ENCODE measurements at places on chromosomes 2 and 18.

- no peak for DNase-seq
These were observed 91.0 kb downstream of the TMEM247 start for GRCh38 chr2:46570396-46570795.

- no peak for DNase-seq
These were observed 24.0 kb downstream of the CFAP210 start for GRCh38 chr2:169670215-169670651.

DNA sequence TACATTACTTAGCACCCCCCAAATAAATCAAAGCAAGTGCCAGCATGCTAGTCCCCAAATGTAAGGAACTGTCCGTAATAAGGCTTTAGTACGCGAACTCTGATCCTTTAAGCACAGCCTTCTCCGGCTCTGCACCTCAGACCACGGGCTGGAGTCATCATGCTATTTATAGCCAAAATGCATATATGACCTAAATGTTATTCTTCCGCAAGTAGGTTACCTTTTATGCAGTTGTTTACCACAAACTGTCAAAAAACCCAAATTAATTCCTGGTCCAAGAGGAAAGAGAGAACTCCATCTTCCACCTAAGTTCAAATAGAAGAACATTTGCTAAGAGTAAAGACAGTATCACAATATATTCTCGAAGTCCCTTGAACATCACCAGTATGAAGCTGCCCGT, 42.7 kb downstream of the ZNF516 start:
- no peak for DNase-seq

GRCh38 chr2:104847586-104848160, 6.2 kb upstream of the POU3F3 start:
- DNase-seq: no peak

- no peak for DNase-seq
These were observed 154.1 kb upstream of the TNP1 start for GRCh38 chr2:217013926-217014325.

- no peak for DNase-seq
These were observed 3.8 kb upstream of the ROCK2 start for GRCh38 chr2:11348209-11348749.

- DNase-seq: no peak
These were observed 90.9 kb downstream of the CAPN13 start for GRCh38 chr2:30716123-30716900.

GRCh38 chr2:205633994-205634393, 48.3 kb upstream of the NRP2 start:
- no peak for DNase-seq

DNA sequence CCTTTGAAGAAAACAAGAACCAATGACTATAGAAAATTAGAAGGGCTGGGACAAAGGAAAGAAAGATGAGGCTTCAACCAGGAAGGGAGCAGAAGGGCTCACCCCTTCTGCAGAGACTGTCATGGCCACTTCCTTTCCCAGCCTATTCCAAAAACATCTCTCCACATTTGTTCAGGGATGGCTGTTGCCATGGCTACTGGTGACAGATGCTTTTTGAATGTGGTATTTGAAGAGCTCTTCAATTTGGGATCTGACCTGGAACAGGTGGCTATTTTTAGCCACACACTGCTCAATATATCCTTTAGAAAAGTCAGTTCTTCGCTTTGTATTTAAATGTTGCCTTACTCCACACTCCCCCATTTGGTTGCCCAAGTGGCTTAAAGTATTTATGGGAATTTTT, 64.1 kb upstream of the LCLAT1 start:
- DNase-seq: peak; percentile 43

GRCh38 chr2:131567891-131568290, 40.2 kb downstream of the CCDC74A start:
- DNase-seq: no peak

GRCh38 chr2:51619961-51620360, 588.0 kb upstream of the NRXN1 start:
- no peak for DNase-seq

DNA sequence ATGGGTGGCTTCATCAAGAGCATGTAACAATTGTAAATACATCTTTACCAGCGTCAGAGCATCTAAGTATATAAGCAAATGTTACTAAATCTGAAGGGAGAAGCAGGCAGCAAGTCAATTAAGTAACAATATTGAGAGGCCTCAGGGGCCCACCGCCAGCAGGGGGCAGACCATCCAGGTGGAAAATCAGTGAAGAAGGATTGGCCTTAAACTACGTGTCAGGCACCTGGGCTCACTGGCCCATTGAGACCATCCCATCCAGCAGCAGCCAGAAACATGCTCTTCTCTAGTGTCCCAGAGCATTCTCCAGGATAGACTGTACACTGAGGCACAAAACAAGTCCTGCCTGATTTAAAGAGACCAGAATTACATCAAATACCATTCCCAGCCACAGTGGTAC, 96.2 kb upstream of the SNTG2 start:
- DNase-seq: peak; percentile 16

- no peak for DNase-seq
These were observed 3.5 kb upstream of the RHOB start for GRCh38 chr2:20443276-20443920.

GRCh38 chr18:69885841-69886531, 61.7 kb downstream of the CD226 start:
- DNase-seq: no peak

- peak; percentile 16 for DNase-seq
These were observed 63.1 kb downstream of the ASXL3 start for GRCh38 chr18:33641141-33641540.

- DNase-seq: peak; percentile 72
These were observed 80.0 kb downstream of the GFPT1 start for GRCh38 chr2:69306822-69307578.

DNA sequence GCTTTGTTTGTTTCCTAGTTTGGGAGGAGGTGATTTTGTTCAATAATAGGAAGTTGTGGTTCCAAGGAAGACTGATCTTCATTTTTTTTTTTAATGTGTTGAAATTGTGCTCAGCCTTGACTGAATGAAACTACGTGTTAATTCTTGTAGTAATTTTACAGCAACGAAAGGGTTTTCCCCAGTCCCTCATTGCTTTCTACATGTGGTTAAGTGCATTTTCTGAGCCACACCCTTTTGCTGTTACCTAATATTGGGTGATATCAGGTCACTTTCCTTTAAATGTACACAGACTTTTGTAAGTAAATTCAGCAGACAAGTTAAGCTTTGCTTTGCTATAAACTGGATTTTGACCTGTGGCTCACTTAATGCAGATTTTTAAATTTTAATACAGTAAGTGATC, 73.6 kb downstream of the OTX1 start:
- no peak for DNase-seq

GRCh38 chr18:677951-678381, 20.5 kb downstream of the TYMS start:
- DNase-seq: no peak
